Motor neuron (in vitro differentiated cells): ENCODE measurements at places on chromosomes 13 and 19. TPM values are rescaled to one million over a fixed set of nuclear protein-coding genes. Genes with fewer than 3 reads are reported as not detected.

TLE2 gene
- 0.97 and 1.8 TPM in 2 replicates for total RNA-seq

SIAH3 gene
- 7.4 and 7.5 TPM in 2 replicates for total RNA-seq

FLT3LG gene
- 4.4 and 6.1 TPM in 2 replicates for total RNA-seq

SULT2B1 gene
- total RNA-seq, result 1.3 and 1.9 TPM in 2 replicates

KLK12 gene
- not detected in 2 replicates for total RNA-seq

LRRC8E gene
- total RNA-seq, result 0.37 and 0.71 TPM in 2 replicates

C19orf85 gene
- 0.18 and 0.41 TPM in 2 replicates for total RNA-seq

FXYD7 gene
- total RNA-seq, result 18.2 and 19.5 TPM in 2 replicates

APOC4 gene
- total RNA-seq, result not detected in 2 replicates

PLEKHG2 gene
- total RNA-seq, result 7.9 and 10.6 TPM in 2 replicates

MCEMP1 gene
- 0.83 TPM in 1 of 2 replicates, not detected in the other for total RNA-seq

SYT5 gene
- 10.1 and 12.1 TPM in 2 replicates for total RNA-seq

SCEL gene
- total RNA-seq, result 0.43 and 0.52 TPM in 2 replicates

ZNF433 gene
- 26.0 and 29.8 TPM in 2 replicates for total RNA-seq

PSG7 gene
- 0.15 and 0.16 TPM in 2 replicates for total RNA-seq

CASP14 gene
- 0.62 and 0.83 TPM in 2 replicates for total RNA-seq

LENG1 gene
- total RNA-seq, result 9.3 and 11.0 TPM in 2 replicates

NOTCH3 gene
- total RNA-seq, result 14.8 and 17.0 TPM in 2 replicates

RAB3D gene
- total RNA-seq, result 19.6 and 21.6 TPM in 2 replicates

PGLYRP2 gene
- total RNA-seq, result 0.23 and 0.59 TPM in 2 replicates
